Mesendoderm (in vitro differentiated cells): ENCODE measurements at places on chromosomes 3 and 15.

DNA sequence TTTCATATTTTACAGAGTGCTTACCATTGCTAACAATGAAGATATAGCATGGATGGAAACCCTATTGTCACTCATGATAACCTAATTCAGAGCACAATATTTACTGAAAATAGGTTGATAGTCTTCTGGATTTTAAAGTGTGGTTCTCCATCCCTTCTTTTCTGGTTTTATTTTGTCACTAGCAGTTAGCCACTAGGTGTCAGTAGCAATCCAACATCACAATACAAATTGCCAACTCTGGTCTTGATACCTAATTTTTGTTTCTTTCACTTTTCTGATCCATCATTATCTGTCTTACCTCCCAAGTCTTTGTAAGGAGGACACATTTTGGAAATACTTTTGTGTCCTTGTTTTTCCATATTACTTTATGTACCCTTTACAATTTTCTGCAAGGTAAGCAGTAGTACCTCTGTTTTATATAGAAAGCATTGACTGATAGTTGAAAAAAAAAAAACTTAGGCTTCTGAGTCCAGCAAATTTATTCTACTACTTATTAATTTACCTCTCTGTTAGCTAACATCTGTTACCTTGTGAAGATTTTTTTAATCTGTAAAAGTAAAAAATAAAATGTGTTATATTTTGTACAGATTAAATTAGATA lies 28.3 kb upstream of the CRYBG3 start:
- no peak overlapping the region for H3K27ac ChIP-seq
- H3K4me3 ChIP-seq = no peak overlapping the region
- peak; percentile 56 for DNase-seq
- no peaks in the 10 kb centered on the region for H3K27me3 ChIP-seq

- no peaks in the 10 kb centered on the region for H3K27me3 ChIP-seq
- no peak overlapping the region for H3K27ac ChIP-seq
- H3K4me1 ChIP-seq = peaks cover 6% of the 10 kb centered on the region
- peak; percentile 82 for DNase-seq
Observed at GRCh38 chr3:107264888-107265287, 112.4 kb upstream of the CCDC54 start.

DNA sequence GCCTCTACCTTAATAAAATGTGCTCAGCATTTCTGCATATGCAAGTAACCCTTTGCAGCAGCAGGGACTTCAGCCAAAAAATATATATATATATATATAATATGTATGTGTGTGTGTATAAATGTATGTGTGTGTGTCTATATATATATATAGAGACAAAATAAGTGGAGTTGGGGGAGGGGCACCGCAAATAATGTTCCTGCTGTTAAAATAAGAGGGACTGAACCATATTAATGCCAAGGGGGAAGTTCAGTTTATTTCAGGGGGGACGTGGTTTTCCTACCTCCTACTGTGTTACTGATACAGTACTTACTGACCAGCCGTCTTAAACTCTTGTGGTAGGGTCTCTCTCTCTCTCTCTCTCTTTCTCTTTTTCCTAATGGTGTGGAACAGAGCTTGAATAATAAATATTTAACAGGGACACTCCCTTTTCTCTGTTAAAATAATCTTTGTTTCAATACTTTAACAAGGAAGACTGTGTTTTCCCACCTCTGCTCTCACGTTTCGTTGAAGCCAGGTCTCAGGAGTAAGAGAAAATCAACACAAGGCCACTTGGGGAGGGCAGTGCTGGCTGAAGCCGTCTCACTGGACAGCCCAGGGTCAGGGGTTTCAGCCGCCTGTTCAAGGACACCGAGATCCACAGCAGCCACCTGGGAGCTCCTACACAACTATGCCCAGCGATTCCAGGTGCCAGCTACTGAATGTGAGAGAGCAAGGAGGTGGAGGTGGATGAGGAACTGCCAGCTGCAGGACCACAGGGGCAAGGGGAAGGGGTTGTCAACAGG lies 42.8 kb upstream of the ADAMTSL3 start:
- H3K27ac ChIP-seq = no peak overlapping the region
- no peaks in the 10 kb centered on the region for H3K4me1 ChIP-seq
- H3K4me3 ChIP-seq = no peak overlapping the region
- no peaks in the 10 kb centered on the region for H3K36me3 ChIP-seq

- no peaks in the 10 kb centered on the region for H3K27me3 ChIP-seq
- no peak overlapping the region for H3K27ac ChIP-seq
- H3K4me3 ChIP-seq = no peak overlapping the region
- DNase-seq = no peak
- H3K4me1 ChIP-seq = no peaks in the 10 kb centered on the region
Observed at GRCh38 chr3:23928524-23928923, 11.6 kb downstream of the RPL15 start.

- no peaks in the 10 kb centered on the region for H3K36me3 ChIP-seq
- H3K4me3 ChIP-seq = no peak overlapping the region
- no peaks in the 10 kb centered on the region for H3K4me1 ChIP-seq
- no peak overlapping the region for H3K27ac ChIP-seq
- no peaks in the 10 kb centered on the region for H3K27me3 ChIP-seq
- DNase-seq = peak; percentile 21
Observed at GRCh38 chr15:67613708-67614107, 71.2 kb downstream of the MAP2K5 start.

GRCh38 chr3:190780524-190780923 lies 82.0 kb downstream of the GMNC start:
- no peaks in the 10 kb centered on the region for H3K36me3 ChIP-seq
- H3K27ac ChIP-seq = no peak overlapping the region
- no peak overlapping the region for H3K4me3 ChIP-seq
- no peaks in the 10 kb centered on the region for H3K27me3 ChIP-seq

- no peak overlapping the region for H3K27ac ChIP-seq
- no peaks in the 10 kb centered on the region for H3K36me3 ChIP-seq
- no peak for DNase-seq
- no peak overlapping the region for H3K4me3 ChIP-seq
- no peaks in the 10 kb centered on the region for H3K27me3 ChIP-seq
Observed at GRCh38 chr3:28900301-28900700, 380.6 kb upstream of the RBMS3 start.

GRCh38 chr15:39078026-39078425 lies 502.9 kb upstream of the THBS1 start:
- no peak for DNase-seq
- no peaks in the 10 kb centered on the region for H3K27me3 ChIP-seq
- H3K36me3 ChIP-seq = no peaks in the 10 kb centered on the region
- H3K27ac ChIP-seq = no peak overlapping the region
- H3K4me1 ChIP-seq = no peaks in the 10 kb centered on the region

- no peaks in the 10 kb centered on the region for H3K27me3 ChIP-seq
Observed at GRCh38 chr3:108281670-108282069, 14.7 kb upstream of the HHLA2 start.

- no peaks in the 10 kb centered on the region for H3K4me1 ChIP-seq
- no peaks in the 10 kb centered on the region for H3K36me3 ChIP-seq
- no peak overlapping the region for H3K27ac ChIP-seq
- H3K4me3 ChIP-seq = no peak overlapping the region
Observed at GRCh38 chr3:101010296-101010695, 17.1 kb upstream of the ABI3BP start.

GRCh38 chr3:108100906-108101660 lies 10.3 kb upstream of the CD47 start:
- no peak overlapping the region for H3K4me3 ChIP-seq
- no peaks in the 10 kb centered on the region for H3K36me3 ChIP-seq
- H3K27ac ChIP-seq = no peak overlapping the region
- no peaks in the 10 kb centered on the region for H3K4me1 ChIP-seq

DNA sequence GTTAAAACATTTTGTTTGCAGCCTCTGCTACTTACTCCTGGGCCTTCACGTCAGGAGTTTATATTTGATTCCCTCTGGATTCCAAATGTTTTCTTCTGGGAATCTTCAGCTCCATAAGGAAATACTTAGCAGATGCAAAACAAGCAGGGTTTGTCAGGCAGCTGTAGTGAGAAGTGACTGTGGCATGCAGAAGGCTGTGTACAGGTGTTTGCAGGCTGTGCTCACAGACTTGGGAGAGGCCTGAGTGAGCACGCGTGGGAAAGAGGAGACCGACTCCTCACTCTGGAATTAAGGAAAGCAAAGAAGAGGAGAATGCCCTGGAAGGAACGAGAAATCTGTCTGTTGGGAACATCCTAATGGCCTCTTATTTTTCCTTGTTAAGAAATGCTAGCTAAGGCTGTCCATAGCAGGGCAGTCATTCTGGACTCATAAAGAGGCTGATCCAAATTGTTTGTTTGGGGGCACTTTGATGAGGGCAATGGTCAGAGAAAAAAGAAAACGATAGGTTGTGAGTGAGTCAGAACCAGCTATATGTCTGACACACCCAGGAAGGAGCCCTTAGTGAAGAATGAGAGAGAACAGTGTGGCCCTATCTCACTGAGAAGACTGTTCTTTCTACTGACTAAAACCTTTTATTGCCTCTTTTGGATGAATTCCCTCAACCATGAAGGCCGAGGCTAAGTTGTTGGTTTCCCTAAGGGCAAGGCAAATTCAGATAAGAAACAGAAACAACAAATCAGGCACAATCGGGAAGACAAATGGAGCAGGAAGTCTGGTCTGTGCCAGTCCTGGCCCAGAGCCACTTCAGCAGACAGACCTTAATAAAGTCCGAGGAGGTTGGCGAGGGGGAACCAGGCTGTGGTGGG lies 82.6 kb downstream of the TGFBR2 start:
- no peaks in the 10 kb centered on the region for H3K4me1 ChIP-seq
- no peak for DNase-seq
- no peak overlapping the region for H3K27ac ChIP-seq
- H3K27me3 ChIP-seq = no peaks in the 10 kb centered on the region

DNA sequence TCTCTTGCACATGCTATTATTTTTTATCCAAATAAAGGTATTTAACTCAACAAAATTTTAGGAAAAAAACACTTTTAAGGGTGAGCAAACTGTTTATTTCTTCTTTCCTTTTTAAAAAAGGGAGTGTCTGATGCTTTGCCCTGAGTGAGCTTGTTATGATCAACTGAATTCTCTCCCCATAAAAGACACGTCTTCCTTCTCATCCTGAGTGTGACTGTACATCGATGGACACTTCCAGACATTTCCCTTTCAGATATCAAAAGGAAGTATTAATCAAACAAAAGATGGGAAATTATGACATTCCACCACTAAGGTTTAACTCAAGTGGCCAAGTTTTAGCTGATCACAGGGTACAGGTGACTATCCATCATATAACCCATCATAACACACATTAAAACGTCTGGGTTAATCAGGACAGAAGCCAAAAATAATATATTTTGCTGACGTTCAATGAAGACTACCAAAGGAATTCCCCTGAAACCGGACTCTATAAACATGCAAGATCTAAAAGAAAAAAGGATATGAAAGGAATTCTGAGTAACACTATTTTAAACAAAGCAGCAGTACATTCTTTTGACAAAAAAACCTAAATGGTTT lies 354.8 kb downstream of the MECOM start:
- no peak overlapping the region for H3K4me3 ChIP-seq
- H3K36me3 ChIP-seq = no peaks in the 10 kb centered on the region
- H3K4me1 ChIP-seq = no peaks in the 10 kb centered on the region
- no peak overlapping the region for H3K27ac ChIP-seq
- no peak for DNase-seq
- no peaks in the 10 kb centered on the region for H3K27me3 ChIP-seq

DNA sequence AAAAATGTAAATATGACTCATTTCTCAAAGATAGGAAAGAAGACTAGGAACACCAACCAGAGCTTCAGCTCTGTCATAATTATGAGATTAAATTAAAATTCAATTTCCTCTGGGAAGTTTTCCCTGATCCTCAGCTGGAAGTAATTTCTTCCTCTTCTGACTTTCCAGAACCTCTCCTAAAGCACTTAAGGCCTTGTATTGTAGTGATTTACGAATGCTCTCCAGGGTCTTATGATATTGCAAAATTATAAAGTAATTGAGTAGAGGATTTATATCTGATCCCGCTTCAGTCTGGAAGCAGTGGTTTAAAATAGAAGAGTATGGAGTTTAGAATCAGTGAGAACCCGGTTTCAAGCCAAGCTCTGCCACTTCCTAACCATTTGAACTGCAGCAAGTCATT lies 279.8 kb downstream of the ZPLD1 start:
- H3K27ac ChIP-seq = no peak overlapping the region
- no peaks in the 10 kb centered on the region for H3K27me3 ChIP-seq
- H3K4me3 ChIP-seq = no peak overlapping the region

DNA sequence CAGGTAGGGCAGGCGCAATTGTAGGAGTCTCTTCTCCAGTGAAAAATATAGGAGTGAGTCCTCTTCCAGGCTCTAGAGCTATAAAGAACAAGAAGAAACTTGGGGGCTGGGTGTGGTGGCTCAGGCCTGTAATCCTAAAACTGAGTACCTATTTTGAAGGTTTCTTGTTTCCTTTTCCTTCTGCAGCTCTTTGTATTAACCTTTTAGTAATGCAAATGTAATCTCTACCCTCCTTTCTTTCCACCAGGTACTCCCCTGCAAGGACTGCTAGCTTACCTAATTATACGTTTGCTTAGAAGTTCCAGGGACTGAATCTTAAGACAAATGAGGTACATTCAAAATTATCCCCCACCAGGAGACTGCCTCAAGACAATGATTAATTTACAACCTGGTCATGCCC lies 75.9 kb downstream of the CD47 start:
- no peaks in the 10 kb centered on the region for H3K36me3 ChIP-seq
- no peak overlapping the region for H3K4me3 ChIP-seq
- H3K27me3 ChIP-seq = no peaks in the 10 kb centered on the region
- no peak for DNase-seq
- H3K4me1 ChIP-seq = peaks cover 2% of the 10 kb centered on the region

GRCh38 chr3:52845691-52846431 lies 11.0 kb upstream of the MUSTN1 start:
- H3K36me3 ChIP-seq = no peaks in the 10 kb centered on the region

GRCh38 chr3:36210840-36211651 lies 169.3 kb upstream of the STAC start:
- no peak overlapping the region for H3K4me3 ChIP-seq
- H3K4me1 ChIP-seq = peaks cover 2% of the 10 kb centered on the region
- H3K27ac ChIP-seq = no peak overlapping the region
- no peaks in the 10 kb centered on the region for H3K27me3 ChIP-seq
- DNase-seq = no peak

DNA sequence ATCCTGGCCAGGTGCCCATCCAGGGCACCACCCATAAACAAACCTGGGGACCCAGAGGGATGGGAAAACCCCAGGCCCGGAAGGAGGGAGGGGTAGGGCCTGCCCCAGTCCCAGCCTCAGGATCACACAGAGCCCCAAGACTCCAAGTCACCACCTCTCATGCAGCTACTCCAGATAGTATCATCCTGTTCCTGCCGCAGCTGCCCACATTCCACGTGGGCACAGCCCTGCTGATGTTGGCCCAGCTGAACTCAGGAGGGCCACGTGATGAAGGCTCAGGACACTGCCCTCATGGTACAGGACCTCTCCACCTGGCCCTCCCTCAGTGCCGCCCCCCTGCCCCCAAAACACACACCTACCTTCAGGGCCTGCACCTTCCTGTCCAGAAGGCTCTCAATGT lies 69.5 kb downstream of the CACNA2D2 start:
- no peaks in the 10 kb centered on the region for H3K36me3 ChIP-seq
- no peak for DNase-seq
- H3K4me3 ChIP-seq = no peak overlapping the region
- H3K27me3 ChIP-seq = no peaks in the 10 kb centered on the region
- H3K4me1 ChIP-seq = peaks cover 7% of the 10 kb centered on the region
- H3K27ac ChIP-seq = no peak overlapping the region

DNA sequence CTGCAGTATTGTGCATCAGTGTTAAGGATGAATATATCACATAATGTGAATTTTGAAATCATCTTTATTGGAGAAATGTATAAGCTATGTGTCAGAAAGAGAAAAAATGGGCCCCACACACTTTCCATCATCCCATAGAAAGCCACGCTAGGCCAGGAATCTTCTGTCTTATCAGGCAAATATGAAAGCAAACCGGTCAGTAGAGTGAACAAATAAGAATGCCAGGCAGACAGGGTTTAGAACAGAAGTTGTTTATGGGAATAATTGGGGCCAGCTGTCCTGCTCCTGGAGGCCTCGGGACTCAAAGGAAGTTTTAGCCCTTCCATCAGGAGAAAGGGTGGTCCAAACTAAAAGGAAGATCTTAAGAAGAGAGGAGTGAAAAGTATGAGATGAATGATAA lies 39.5 kb downstream of the ZNF280D start:
- no peaks in the 10 kb centered on the region for H3K4me1 ChIP-seq
- H3K27ac ChIP-seq = no peak overlapping the region
- H3K4me3 ChIP-seq = no peak overlapping the region
